Kidney capillary endothelial cell (primary cell): ENCODE measurements at places on chromosomes 1 and 21.

- DNase-seq: no peak
Observed at GRCh38 chr1:109272021-109272799, 10.7 kb downstream of the PSRC1 start.

- DNase-seq: no peak
Observed at GRCh38 chr21:22343721-22344120, 1345.5 kb downstream of the NCAM2 start.

GRCh38 chr1:161952607-161953172 lies 71.0 kb downstream of the OLFML2B start:
- DNase-seq: no peak

- DNase-seq: no peak
Observed at GRCh38 chr21:32956061-32956656, 69.6 kb upstream of the OLIG2 start.

- DNase-seq: no peak
Observed at GRCh38 chr1:17790383-17791054, 35.4 kb downstream of the ACTL8 start.

- DNase-seq: no peak
Observed at GRCh38 chr1:197451381-197451780, 183.3 kb downstream of the CRB1 start.

DNA sequence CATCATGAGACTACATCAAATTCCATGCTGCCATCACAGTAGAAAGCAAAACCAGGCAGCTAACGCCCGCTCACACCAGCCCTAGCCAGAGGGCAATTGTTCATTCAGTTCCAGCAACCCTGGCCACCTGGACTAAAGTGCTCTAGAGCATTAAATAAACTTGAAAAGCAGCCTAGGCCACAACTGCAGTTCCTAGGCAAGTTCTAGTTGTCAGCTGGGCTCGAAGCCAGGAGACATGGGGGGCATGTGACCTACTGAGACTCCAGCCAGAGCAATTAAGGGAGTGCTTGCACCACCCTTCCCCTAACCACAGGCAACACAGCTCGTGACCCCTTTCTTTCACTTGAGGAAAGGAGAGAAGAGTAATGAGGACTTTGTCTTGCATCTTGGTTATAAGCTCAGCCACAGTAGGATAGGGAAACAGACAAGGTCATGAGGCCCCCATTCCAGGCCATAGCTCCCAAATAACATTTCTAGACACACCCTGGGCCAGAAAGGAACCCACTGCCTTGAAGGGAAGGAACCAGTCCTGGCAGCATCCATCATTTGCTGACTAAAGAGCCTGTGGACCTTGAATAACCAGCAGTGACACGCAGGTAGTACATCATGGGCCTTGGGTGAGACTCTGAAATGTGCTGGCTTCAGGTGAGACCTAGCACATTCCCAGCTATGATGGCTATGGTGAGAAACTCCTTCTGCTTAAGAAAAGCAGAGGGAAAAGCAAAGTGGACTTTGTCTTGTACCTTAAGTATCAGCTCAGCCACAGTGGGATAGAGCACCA lies 77.0 kb downstream of the ZZZ3 start:
- no peak for DNase-seq

DNA sequence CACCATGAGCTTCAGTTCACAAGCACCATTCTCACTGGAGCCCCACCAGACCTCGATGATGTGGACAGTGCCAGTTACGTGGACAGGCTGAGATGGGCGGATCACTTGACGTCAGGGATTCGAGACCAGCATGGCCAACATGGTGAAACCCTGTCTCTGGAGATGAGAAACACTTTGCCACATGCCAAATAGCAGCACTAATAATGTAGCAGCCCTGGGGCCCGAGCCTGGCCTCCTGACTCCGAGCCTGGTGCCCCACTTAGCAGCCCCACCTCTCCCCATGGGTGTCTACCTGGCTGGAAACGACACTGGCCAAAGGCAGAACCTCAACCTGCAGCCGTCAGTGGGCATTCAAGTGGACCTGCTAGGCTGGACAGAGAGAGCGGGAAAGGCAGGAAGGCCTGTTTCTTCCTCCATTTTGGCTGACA lies 129.1 kb downstream of the TOMM20 start:
- DNase-seq: no peak

DNA sequence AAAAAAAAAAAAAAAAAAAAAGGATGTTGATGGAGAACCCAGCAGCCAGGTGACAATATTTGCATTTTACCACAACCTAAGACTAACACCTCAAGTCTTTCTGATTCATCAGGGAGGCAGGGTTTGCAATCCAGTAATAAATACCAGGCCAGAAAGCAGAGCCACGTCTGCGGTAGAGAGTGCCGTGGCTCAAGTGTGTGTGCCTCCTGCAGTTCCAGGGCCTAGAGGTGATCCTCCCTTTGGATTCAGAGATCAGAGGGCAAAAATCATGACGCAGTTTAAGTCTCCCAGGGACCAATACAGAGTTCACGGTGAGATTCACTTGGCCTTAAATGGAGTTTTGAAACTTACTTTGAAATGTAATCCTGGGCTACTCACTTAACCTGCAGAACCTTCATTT lies 34.9 kb downstream of the TMCO4 start:
- no peak for DNase-seq

- no peak for DNase-seq
Observed at GRCh38 chr1:29388170-29388569, 151.8 kb downstream of the PTPRU start.

- no peak for DNase-seq
Observed at GRCh38 chr1:51329443-51330325, 678 bp downstream of the TTC39A start.

DNA sequence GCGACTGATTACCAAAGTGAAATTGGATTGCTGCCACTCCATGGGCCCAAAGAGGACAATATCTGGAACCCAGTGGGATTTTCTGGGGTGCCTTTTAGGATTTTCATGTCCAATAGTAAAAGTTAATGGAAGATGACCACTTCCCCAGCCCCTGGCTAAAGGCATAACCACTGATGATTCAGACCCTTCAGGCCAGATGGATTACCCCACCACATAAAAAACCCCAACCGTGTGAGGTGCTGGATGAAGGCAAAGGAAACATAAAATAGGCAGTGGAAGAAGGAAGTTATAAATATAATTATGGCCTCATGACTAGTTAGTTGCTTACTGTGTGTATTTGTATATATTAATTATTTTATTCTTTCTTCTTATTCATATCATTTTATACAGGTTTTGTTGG lies 40.2 kb upstream of the IL10 start:
- DNase-seq: no peak

DNA sequence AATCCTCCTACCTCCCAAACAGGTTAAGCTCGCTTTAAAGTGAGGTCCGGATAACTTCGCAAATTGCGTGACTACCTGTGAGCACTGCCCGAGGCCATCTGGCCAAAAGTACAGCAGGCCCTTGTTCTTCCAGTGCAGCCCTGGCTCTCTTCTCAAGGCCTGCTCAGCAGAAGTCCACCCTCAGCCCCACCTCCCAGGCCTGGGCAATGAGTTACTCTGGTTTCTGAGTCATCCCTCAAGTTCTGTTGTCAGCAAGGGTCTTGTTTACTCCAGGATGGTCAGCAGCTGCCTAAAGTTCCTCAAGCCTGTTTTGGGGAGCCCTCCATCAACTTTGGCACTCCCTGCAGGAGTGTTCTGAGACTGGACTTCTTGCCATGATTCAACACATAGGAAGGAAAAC lies 101.7 kb downstream of the BCAR3 start:
- peak; percentile 24 for DNase-seq

DNA sequence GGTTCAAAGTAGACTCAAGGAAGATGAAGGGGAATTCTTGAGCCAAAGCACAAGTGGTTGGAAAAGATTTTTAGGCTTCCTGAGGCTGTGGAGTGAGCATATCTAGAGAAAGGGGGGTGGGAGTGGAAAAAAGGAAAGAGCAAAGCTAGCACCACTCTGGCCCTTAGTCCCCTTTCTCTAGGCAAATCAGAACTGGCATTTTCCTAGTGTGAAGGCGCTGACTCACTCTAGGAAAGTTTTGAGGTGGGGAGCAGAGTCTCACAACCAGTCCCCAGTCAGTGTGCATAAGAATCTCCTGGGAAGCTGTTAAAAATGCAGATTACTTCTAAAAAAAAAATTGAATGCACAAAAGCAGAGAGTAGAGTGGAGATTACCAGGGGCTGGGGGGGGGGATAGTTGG lies 3.4 kb upstream of the GPR89B start:
- DNase-seq: no peak

- DNase-seq: peak; percentile 9
Observed at GRCh38 chr1:38502758-38503157, 356.8 kb downstream of the RRAGC start.

DNA sequence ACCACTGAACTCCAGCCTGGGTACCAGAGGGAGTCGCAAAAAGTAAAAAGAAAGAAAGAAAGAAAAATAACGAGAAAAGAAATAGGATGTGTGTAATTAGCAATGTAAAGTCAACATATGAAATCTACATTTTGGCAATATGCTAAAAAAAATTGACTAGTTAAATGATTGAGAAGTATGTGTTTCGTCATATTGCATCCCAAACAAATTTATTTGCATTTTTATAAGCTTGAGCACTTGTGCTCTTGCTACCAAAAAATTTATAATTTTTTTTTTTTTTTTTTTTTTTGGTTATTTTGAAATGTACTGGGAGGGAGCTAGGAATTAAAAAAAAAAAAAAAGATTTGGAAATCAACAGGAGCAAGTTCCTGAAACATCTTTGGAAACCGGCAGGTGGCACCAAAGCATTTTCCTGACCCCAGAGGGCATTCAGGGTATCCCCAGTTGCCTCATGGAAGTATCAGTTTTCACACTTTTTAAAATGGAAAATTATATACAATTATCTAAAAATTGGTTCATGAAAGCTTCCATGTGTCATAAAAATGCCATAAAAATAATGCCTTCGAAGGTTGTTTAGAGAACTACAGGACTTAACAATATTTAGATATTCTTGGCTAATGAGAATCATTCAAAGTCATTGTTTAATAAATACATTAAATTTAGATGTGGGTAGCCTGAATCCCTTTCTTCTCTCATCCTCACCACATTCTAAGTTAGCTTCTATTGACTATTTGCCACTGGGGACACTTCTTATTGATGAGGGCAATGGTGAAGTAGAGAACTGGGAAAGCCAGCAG lies 4.8 kb upstream of the HEATR1 start:
- DNase-seq: peak; percentile 38

- DNase-seq: no peak
Observed at GRCh38 chr21:38402795-38403194, 95.5 kb downstream of the ERG start.

DNA sequence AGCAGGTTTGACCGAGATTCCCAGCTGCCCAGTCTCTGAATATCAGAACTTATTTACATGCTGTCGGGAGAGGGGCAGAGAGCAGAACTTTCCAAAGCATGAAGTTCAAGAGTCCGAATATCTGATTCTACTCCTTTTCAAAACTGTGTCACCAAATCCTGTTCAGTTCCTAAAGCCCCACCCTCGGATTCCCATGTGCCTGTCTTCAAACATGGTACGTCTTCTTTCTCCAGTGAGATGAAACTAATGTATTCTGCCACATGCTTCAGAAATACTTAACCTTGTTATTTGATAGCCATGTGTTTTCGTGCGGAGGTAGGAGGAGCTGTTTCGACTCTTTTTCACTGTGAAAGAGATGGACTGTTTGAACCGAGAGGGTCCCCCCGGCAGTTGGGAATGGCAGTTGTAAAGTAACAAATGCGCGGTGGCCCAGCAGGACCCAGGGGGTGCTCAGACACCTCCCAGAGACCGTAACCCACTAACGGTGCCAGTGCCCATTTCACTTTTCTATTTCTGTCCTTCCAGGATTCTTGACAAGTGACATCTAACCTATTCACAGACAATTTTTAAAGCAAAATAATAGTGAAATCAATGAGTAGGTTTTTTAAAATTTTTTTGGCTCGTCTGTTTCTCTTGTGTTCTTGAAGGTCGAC lies 67.2 kb downstream of the ZBTB18 start:
- no peak for DNase-seq

- no peak for DNase-seq
Observed at GRCh38 chr1:11294951-11295350, 22.0 kb downstream of the UBIAD1 start.
